ENCODE measurements at places on chromosomes 5 and 9.

DNA sequence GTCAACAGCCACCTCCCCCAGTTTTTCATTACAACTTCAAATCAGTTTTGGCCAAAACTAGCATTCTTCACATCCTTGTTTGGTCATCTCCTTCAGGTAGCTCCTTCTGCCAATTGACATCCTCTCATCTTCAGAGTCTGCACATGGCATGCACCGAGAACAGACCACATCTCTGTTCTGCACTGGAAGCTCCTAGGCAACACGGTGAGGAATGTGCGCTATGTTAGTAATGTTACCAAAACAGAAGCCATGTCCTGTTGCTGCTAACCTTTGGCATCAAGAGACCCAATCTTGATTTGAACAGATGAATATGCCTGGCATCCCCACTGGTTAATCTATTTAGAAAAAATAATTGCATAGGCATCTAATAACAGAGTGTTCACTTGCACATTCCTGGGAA, 5.1 kb upstream of the HK3 start:
- DNase-seq: no peak

DNA sequence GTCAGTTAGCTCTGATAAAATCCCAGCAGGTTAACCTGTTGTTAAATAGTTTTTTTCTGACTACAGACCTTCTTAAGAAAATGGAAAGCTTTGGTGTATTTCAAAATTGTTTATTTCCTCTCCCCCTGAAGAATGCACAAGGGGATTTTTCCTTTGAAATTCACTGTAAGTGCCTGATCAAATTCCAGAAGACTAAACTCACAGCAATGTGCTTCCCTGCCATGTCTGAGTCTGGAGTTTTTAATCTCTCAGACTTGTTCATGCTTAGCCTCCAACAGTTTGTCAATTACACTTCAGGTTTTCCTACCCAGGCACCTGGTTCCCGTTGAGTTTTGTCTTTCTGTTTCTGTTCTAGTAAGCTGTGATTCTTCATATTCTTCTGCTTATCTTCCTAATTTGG, 961.6 kb upstream of the CDH18 start:
- no peak for DNase-seq

GRCh38 chr5:173010547-173011464, 27.2 kb downstream of the ATP6V0E1 start:
- DNase-seq: no peak

DNA sequence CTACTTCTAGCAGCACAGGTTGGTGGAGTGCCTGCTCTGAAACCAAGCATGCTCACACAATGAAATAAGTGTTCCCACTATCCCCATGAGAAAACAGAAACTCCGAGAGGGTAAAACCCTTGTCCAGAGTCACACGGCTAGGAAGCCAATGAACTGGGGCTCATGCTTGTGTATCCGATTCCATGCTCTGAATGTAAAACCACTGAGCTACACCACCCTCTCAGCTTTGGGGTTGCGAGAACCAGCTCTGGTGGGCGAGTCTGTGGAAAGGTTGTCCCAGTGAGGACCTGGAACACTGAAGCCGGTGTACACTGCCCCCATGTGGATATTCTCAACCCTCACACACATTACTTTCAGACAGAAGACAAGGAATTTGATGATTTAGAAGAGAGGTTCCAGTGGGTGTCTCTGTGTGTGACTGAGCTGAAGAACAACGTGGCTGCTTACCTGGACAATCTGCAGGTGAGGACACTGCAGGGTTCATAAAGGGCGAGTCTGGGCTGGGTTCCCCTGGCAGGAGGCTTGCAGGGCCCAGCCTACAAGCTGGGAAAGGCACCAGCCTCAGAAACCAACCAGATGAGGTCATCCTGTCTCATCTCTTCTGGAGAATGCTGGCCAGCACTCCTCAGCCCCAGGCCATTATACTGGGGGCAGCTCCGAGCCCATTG, 37.4 kb downstream of the ARHGEF37 start:
- DNase-seq: no peak

GRCh38 chr9:4097515-4097914, 202.4 kb downstream of the GLIS3 start:
- no peak for DNase-seq

DNA sequence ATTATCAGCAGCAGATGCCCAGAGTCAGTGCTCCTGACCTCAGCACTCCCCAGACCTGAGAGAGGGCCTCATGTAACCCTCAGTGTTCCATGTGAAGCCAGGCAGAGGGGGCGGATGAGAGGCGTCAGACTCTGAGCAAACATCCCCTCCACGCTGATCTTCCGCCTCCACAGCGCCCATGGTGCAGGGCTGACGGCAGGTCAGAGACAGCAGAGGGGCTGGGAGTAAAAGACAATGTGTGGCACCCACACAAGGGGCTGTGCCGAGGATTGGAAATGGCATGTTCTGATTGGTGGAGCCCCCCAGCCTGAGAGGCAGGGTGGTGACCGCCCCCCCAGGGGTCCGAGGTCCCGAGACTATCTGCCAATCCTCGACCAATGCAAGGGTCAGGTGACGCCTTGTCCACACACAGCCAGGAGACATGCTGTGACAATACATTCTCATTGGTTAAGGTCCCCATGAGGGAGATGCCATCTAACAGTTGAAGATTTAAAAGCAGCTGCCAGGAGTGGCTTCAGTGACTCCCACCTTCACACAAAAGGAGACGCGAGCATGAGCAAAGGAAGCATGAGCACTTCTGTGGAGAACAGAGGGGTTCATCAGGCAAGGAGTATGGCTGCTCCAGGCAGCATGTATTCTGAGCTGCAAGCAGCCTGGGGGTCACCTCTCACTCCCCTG, 19.3 kb upstream of the SLC25A51 start:
- DNase-seq: no peak

DNA sequence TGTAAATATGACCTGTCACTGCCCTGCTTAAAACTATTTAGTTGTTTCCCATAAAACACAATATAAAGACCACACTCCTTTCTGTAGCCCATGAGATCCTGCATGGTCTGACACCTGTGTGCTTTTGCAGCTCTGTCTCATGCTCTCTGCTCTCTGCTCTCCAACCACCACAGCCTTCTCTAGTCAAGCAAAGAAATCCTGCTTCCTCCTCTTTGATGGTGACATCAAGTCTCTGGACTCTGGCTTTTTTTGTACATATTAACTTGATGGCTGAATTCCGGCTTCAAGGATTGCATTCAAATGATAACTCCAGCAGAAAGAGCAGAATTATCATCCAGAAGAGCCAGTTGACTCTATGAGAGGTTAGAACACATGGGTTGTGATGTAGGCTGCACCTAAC, 58.2 kb downstream of the CHSY3 start:
- DNase-seq: no peak

- no peak for DNase-seq
Measured at GRCh38 chr9:792331-793260, 48.9 kb upstream of the DMRT1 start.

All from CD4-positive, alpha-beta T cell treated with Interleukin-4 for 4 hours (primary cell).